ENCODE measurements at places on chromosomes 13 and 19. TPM values are rescaled to one million over a fixed set of nuclear protein-coding genes. Genes with fewer than 3 reads are reported as not detected.

DNA sequence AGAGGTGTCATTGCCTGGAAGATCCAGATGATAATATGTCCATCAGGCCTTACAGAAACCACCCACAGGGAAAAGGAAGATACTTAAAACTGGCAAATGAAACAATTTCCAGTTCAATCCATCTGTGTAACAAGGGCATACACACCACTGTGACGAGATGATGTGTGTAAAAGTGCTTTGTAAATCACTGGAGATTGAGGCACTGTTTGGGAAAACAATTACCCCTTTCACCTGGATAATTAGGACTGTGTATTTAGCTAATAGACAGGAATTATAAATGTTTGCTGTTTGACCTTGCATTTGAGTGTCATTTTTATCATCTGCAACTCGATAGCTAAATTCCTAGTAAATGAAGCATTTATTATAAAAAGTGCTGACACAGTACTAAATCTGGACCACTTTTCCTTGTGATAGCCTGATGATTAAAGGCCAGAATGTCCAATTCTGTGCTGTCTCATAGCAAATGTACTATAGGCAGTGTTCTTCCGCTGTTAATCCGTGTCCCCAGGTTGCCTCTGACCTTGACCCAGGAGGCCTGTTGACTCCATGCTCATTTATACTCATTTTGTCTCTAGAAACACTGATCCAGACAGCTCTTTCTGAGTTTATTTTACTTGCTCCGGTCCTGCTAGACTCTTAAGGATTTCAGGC, 105.8 kb downstream of the LACC1 start:
- H3K36me3 ChIP-seq, result no peaks in the 10 kb centered on the region
- H3K27me3 ChIP-seq, result no peaks in the 10 kb centered on the region
- no peak overlapping the region for H3K27ac ChIP-seq

The PROZ gene
- total RNA-seq, result not detected

The C19orf47 gene
- 16.1 TPM for total RNA-seq

- H3K4me3 ChIP-seq, result no peak overlapping the region
- no peaks in the 10 kb centered on the region for H3K36me3 ChIP-seq
- DNase-seq, result no peak
- no peaks in the 10 kb centered on the region for H3K27me3 ChIP-seq
- no peak overlapping the region for H3K27ac ChIP-seq
Measured at GRCh38 chr13:36067746-36068381, 63.3 kb downstream of the DCLK1 start.

GRCh38 chr19:46179076-46179759, 31.2 kb downstream of the IGFL2 start:
- DNase-seq, result no peak
- no peak overlapping the region for H3K4me3 ChIP-seq
- H3K36me3 ChIP-seq, result no peaks in the 10 kb centered on the region
- peaks cover 16% of the 10 kb centered on the region for H3K27me3 ChIP-seq
- H3K27ac ChIP-seq, result no peak overlapping the region

DNA sequence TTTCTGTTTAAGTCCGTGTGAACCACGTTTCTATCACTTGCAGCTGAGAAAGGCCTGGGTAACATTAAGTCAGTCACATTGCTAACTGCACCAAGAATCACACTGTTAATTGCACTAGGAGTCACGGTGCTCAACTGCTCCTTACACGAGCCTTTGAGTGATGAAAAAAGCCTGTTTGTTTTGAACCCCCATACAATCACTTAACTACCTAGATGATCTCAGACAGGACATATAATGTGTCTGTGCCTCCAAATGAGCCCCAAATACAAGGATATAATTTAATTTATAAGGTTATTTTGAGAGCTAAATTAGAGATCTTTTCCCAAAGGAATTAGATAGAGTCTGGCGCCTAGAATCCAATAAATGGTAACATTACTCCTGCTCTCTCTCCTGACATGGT, 84.1 kb downstream of the MIPEP start:
- peaks cover 5% of the 10 kb centered on the region for H3K4me1 ChIP-seq
- H3K27ac ChIP-seq, result no peak overlapping the region

DNA sequence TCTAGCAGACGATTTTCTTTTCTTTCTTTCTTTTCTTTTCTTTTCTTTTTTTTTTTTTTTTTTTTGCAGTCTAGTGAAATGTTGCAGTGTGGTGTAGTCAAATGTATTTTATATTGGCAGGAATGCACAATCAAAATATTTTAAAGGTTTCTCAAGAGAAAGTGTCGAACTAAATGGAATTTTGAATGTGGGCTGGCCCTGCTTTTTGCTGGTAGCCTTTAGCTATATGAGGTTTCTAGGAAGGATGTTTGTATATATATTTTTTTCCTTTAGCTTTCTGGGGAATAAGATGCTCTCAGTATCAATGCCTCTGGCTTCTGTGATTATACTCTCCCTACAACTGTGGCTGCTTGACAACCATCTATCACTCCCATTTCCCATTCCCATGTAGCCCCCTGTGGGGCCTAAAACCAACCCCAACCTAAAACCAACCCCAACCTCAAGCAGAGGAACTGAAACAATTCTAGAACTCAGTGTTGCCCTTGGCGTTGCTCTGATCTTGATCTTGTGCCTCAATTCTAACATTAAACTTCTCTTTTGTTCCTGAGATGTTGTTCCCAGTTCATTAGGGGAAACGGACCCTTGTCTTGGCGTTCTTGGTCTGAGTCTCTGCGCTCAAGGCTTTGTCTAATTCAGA, 27.1 kb downstream of the CYSLTR2 start:
- DNase-seq, result no peak
- H3K36me3 ChIP-seq, result no peaks in the 10 kb centered on the region
- H3K27me3 ChIP-seq, result no peaks in the 10 kb centered on the region
- H3K27ac ChIP-seq, result no peak overlapping the region
- no peak overlapping the region for H3K4me3 ChIP-seq
- H3K4me1 ChIP-seq, result no peaks in the 10 kb centered on the region

- H3K4me1 ChIP-seq, result no peaks in the 10 kb centered on the region
- no peak overlapping the region for H3K4me3 ChIP-seq
- H3K36me3 ChIP-seq, result no peaks in the 10 kb centered on the region
Measured at GRCh38 chr13:60661521-60661920, 264.5 kb downstream of the TDRD3 start.

GRCh38 chr19:29547981-29548380, 22.2 kb downstream of the VSTM2B start:
- no peak overlapping the region for H3K27ac ChIP-seq
- H3K27me3 ChIP-seq, result peaks cover 3% of the 10 kb centered on the region

The SLC46A3 gene
- 20.2 TPM for total RNA-seq

DNA sequence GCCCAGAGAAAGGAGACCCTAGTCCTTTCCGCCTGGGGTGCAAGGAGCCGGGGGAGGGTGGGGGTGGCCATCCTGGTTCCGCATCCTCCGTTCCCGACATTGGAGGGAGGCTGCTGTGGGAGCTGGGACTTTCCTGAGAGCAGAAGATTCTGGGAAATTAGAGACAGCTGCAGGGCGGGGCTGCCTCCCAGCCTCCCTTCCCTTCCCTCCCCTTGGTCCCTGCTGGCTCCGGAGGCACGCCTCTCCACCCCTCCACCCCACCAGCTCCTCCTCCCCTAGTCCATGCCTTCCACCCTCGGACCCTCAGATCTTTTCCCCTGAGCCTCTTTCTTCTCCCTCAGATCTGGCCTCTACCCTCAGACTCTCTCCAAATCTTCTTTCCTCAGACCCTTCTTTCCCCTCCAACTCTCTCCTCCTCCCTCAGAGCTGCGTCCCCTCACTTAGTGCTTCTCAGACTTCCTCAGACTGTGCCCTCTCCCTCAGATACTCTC, 3.1 kb upstream of the BCL3 start:
- H3K27me3 ChIP-seq, result no peaks in the 10 kb centered on the region
- H3K4me3 ChIP-seq, result no peak overlapping the region
- DNase-seq, result peak; percentile 77

The IFNL1 gene
- not detected for total RNA-seq

DNA sequence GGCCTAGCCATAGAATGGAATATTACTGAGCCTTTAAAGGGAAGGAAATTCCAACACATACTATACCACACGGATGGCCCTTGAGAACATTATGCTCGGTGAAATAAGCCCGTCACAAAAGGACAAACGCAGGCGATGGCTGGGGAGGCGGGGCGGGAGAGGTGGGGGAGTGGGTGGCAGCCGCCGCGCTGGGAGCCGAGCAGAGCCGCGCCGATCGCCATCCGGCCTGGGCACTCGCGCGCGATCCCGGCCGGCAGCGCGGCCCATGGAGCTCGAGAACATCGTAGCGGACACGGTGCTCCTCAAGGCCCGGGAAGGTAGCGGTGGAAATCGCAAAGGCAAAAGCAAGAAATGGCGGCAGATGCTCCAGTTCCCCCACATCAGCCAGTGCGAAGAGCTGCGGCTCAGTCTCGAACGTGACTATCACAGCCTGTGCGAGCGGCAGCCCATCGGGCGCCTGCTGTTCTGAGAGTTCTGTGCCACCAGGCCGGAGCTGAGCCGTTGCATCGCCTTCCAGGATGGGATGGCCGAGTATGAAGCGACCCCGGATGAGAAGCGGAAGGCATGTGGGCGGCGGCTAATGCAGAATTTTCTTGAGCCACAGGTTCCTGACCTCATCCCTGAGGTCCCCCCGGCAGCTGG, 140.1 kb downstream of the ZDHHC20 start:
- H3K4me1 ChIP-seq, result no peaks in the 10 kb centered on the region
- no peak overlapping the region for H3K27ac ChIP-seq
- H3K36me3 ChIP-seq, result no peaks in the 10 kb centered on the region
- H3K27me3 ChIP-seq, result no peaks in the 10 kb centered on the region
- peak overlapping the region; percentile 21 for H3K4me3 ChIP-seq

All from upper lobe of right lung (tissue), 1 donor.